ENCODE measurements at places on chromosomes 4 and X.

DNA sequence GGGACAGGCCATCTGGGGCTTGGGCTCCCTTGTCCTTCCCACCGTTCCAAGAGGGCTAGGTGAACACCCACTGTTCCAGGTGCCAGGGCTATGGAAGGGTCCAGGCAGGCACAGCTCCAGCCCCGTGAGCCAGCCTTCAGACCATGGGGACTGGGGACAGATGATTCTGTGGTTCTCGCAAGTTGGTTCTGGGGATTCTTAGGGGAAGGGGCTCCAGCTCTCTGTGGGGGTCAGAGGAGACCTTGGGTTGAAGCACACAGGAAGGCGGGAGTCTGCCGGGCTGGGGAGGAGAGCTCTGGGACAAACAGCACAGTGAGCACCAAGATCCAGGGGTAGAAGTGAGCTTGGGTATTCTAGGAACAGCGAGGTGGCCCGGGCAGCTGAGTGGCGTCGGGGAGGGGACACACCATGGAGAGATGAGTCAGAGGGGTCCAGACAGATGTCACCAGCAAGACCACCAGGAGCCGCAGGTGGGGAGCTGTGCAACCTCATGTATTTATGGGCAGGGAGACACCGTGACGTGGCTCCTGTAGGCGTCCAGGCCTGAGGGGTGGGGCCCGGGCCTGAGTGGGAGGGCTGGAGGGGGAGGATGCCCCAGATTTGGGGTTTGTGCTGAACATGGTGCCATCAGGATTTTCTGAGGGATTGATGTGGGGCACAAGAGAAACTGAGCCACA, 48.8 kb upstream of the HMX1 start:
- DNase-seq = no peak

- no peak for DNase-seq
Measured at GRCh38 chr4:69056921-69057550, 39.2 kb upstream of the UGT2B7 start.

GRCh38 chr4:188691811-188692210, 552.6 kb downstream of the TRIML1 start:
- no peak for DNase-seq

GRCh38 chr4:86855572-86855971, 6.4 kb upstream of the SLC10A6 start:
- no peak for DNase-seq

DNA sequence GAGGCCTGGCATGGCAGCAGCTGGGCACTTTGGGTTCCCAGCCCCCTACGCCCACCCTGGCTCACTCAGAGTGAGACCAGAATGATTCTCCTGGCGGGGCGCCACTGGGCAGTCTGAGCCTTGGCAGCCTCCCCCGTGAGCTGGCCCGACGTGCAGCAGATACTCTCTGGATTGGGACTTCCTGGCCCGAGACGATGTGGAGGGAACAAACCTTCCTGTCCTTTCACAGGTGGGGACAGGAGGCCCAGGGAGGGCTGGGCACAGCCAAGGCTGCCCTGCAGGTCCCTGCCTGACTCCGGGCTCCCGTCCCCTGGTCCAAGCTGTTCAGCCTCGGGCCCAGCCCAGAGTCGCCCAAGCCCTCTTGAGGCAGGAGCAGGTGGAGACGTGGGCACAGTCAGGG, 17.9 kb upstream of the ADD1 start:
- DNase-seq = no peak

- DNase-seq = no peak
Measured at GRCh38 chr4:118354913-118355312, 2.1 kb upstream of the PRSS12 start.

All from activated CD4-positive, alpha-beta T cell treated with anti-CD3 and anti-CD28 coated beads, Interleukin-2, amount 50 U/mL, for 1 hour (primary cell).